IMR-90 (cell line): ENCODE measurements at places on chromosomes 3 and 15. TPM values are rescaled to one million over a fixed set of nuclear protein-coding genes. Genes with fewer than 3 reads are reported as not detected.

DNA sequence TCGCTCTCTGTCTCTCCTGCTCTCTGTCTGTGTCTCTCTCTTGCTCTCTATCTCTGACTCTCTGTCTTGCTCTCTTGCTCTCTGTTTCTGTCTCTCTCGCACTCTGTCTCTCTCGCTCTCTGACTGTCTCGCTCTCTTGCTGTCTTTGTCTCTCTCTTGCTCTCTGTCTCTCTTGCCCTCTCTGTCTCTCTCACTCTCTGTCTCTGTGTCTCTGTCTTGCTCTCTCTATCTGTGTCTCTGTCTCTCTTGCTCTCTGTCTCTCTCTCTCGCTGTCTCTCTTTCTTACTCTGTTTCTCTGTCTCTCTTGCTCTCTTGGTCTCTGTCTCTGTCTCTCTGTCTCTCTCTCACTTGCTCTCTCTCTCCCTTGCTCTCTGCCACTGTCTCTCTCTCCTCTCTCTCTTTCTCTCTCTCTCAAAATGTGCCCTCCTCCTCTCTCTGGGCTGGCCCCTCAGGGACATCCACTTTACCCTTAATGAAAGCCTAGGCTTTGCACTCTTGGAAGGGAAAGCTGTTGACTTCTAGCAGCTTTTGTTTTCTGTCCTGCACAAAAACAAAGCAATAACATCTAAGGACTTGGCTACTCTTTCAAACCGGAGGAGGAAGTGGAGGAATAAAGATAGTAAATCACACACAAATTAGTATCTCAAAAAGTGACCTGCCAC lies 73.9 kb upstream of the NR2E3 start:
- no peaks in the 10 kb centered on the region; the same call in 1 of the 2 replicates for H3K27me3 ChIP-seq
- no peak overlapping the region for H3K4me3 ChIP-seq
- DNase-seq: no peak
- H3K36me3 ChIP-seq: peaks cover 13% of the 10 kb centered on the region
- H3K4me1 ChIP-seq: no peaks in the 10 kb centered on the region
- H3K27ac ChIP-seq: no peak overlapping the region

DNA sequence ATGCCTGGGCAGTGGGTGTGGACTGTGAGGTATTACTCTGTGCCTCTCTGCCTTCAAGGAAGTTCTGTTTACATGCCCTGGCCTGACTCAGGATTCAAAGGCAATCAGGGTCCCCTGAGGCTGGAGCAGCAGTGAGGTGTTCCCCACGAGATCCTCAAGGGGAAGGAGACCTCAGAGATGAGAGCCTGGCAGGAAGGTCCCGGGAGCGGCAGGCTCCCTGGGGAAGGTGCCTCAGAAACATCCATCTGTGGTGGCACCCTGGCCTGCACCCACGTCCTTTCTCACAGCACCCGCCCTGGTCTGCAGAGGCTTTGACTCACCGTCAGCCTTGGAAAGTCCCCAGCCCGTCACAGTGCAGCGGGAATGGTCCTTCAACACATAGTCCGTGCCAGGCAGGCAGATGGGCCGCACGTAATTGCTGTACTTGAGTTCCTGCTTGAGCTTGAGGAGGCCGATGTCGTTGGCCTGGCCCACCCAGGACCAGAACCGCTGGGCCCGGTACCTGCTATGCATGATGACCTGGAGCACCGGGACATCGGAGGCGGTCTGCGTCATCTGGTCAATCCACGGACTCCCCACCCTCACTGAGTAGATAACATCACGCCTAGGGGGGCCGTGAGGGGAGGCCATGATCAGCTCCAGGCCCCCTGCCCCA lies 3.6 kb downstream of the PRSS50 start:
- peaks cover 47% of the 10 kb centered on the region for H3K27me3 ChIP-seq
- H3K4me1 ChIP-seq: no peaks in the 10 kb centered on the region
- no peak overlapping the region for H3K4me3 ChIP-seq
- no peaks in the 10 kb centered on the region for H3K36me3 ChIP-seq

DNA sequence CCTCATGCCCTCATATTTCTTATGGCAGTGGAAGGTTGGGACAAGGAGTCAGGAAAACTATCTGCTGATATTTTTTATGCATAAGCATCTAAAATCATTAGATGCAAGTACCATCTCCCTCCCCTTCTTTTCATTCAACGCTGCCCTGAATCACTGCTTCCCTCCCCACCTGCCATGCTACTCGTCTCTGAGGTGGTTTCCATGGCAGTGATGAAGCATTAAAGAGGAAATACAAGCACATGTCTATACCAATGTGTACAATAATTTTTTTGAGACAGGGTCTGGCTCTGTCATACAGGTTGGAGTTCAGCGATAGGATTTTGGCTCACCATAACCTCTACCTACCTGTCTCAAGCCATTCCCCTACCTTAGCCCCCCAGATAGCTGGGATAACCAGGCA lies 67.5 kb upstream of the SETMAR start:
- no peak overlapping the region for H3K4me3 ChIP-seq
- no peak for DNase-seq
- no peaks in the 10 kb centered on the region for H3K4me1 ChIP-seq
- H3K36me3 ChIP-seq: no peaks in the 10 kb centered on the region
- H3K27ac ChIP-seq: no peak overlapping the region

DNA sequence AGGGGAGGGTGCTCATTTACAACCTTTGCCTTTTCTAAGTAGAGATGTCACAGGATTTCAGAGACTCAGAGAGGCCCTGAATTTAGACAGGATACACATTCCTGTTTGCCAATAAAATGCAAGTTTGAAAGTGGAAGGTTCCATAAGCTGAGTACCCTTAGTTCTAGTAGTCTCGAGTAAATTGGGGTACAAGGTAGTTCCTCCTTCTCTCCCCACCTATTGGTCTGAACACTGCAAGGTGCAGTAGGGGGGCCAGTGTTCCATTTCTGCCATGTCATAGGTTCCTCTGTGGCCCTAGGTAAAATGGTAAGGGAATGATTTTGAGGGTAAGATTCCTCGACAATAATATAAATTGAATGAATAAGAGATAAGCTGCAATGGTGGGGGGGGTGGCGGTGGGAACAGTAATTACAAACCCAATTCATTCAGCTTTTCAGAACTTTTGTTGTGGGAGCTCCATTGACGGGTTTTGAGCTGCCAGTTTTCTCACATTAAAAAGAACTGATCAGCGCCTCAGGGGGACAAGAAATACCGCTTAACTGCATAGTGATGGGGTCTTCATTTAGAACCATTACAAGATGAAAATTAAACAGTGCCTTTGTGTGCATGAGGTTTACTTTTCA lies 5.9 kb downstream of the SOX2 start:
- H3K4me3 ChIP-seq: no peak overlapping the region
- H3K27me3 ChIP-seq: peaks cover 40% of the 10 kb centered on the region
- H3K36me3 ChIP-seq: no peaks in the 10 kb centered on the region

The MOBP gene
- not detected in 2 replicates for total RNA-seq

The C3orf20 gene
- total RNA-seq: not detected in 2 replicates

The EPHA3 gene
- 0.18 and 0.28 TPM in 2 replicates for total RNA-seq

The ZNF385D gene
- 0.18 and 0.28 TPM in 2 replicates for total RNA-seq

- H3K27ac ChIP-seq: no peak overlapping the region
- no peaks in the 10 kb centered on the region for H3K36me3 ChIP-seq
- no peak for DNase-seq
- H3K4me3 ChIP-seq: no peak overlapping the region
- H3K27me3 ChIP-seq: peaks cover 5% of the 10 kb centered on the region
Observed at GRCh38 chr3:186653080-186653707, 12.6 kb upstream of the HRG start.

DNA sequence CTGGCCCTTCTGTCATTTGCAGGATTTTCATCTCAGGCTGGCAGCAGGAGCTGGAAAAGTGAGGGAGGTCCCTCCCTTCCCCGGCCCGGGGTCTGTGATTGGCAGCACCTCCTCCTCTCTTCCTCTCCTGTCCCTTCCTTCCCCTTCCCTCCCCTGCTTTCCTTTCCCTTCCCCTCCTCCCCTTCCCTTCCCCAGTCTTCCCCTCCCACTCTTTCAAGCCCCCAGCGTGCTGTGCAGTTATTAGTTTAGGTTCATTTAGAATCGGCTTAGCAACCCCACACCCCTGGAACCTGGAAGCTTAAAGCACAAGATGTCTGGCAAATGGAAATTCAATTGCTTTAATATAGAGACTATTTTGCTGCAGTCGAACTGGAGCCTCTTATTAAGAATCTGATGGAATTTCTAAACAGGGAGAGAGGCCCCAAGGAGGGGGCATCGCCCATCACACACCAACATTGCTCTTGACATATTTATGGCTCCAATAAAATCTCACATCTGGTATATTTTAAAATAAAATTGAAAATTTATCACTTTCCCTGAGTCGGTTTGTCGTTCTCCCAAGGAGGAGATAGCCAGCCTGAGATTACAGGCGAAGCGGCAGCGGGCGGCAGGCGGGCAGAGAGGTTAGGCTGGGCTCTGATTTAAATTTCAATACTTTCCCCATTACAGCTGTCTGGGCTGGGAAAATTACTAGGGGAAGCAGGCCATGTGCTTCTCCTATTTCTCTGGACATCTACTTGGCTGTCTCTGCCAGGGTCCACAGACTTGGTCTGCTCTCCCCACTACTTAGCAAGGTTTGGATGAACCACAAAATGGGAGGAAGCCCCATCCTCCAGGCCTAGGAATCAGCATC lies 98.9 kb downstream of the LINGO1 start:
- H3K27ac ChIP-seq: no peak overlapping the region
- no peaks in the 10 kb centered on the region for H3K36me3 ChIP-seq
- H3K27me3 ChIP-seq: peaks cover 30% of the 10 kb centered on the region

GRCh38 chr3:12327021-12327420 lies 38.2 kb downstream of the PPARG start:
- no peak overlapping the region for H3K4me3 ChIP-seq
- H3K36me3 ChIP-seq: no peaks in the 10 kb centered on the region
- no peak overlapping the region for H3K27ac ChIP-seq
- H3K27me3 ChIP-seq: no peaks in the 10 kb centered on the region
- H3K4me1 ChIP-seq: peaks cover 2% of the 10 kb centered on the region; the same call in 1 of the 2 replicates

The ZMAT3 gene
- 11.7 and 21.7 TPM in 2 replicates for total RNA-seq
